NCI-H2029 (cell line): ENCODE measurements at places on chromosomes 2 and 18.
A peak's percentile ranks its signal among the peaks of the same experiment; 100 is the strongest.

- peak; percentile 80 for DNase-seq
These were observed 7.4 kb upstream of the RMC1 start for GRCh38 chr18:23495723-23496440.

DNA sequence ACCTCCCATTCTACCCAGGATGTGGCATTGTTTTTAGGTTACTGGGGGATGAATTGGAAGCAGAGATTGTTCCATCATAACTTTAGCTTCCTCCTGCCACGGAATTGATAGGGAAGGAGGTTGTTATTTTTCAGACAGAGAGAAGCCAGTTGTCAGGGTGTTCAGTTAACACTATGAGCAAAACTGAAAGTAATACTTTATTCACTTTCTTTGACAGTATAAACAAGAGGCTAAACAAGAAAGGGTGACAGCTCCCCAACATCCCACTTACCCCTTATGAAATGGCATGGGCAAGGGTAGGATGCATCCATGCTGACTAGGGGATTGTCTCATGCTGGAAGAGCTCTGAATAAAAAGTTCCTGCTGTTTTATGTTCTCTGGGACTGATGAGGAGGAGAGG lies 36.4 kb upstream of the GAREM1 start:
- DNase-seq, result no peak

DNA sequence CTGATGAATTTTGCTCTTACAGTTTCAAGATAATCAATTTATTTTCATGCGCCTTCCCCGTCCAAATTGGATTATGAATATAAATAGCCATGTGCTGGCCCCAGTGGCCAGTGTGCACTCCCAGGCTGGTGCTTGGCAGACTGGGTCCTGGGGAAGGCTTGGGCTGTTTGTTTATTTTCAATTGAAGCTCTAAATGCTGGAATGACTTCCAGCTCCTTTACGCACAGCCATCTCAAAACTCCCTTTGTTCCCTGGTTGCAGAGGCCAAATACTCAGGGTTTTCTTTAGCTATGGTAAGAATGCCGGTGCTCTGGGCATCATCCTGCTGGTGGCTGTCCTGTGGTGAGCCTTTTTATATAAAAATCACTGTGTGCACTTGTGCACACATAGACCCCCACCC lies 131.5 kb downstream of the PRKCE start:
- DNase-seq, result no peak

GRCh38 chr18:362311-363290 lies 94.8 kb upstream of the THOC1 start:
- DNase-seq, result no peak

DNA sequence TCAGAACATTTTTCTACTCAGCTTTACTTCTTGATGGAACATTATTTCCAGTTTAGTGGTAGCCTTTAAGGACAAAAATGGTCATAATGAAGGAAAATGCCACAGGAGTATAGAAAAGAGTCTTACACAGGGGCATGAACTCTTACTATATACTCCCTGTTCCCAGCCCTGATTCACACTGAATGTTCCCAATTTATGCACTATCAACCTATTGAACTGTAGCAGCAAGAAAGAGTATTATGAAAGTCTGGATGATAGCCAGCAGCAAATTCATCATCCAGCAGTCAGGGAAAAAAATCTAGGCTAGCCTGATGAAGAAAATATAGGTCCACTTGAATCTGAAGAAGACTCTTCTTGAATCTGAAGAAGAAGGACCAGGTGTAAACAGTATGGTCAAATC lies 1170.3 kb upstream of the CHAC2 start:
- no peak for DNase-seq
